Renal pelvis (tissue), 12 donors: ENCODE measurements at places on chromosomes 3 and 15. TPM values are rescaled to one million over a fixed set of nuclear protein-coding genes. Genes with fewer than 3 reads are reported as not detected.

Gene KLHL24
- polyA plus RNA-seq = 58.6 TPM

Gene ARPP21
- 1.8 TPM for polyA plus RNA-seq

Gene SPTSSB
- polyA plus RNA-seq = 4.1 TPM

Gene RTP3
- polyA plus RNA-seq = 0.06 TPM

Gene CFAP100
- 1.7 TPM for polyA plus RNA-seq

Gene AADAC
- 0.19 TPM for polyA plus RNA-seq

Gene PLSCR4
- 18.4 TPM for polyA plus RNA-seq

Gene SLC28A2
- polyA plus RNA-seq = 0.59 TPM

Gene GATM
- polyA plus RNA-seq = 245 TPM

Gene CD200R1
- polyA plus RNA-seq = 1.4 TPM

Gene RBP2
- 0.58 TPM for polyA plus RNA-seq

Gene LTK
- 2.0 TPM for polyA plus RNA-seq

Gene TTBK2
- 12.3 TPM for polyA plus RNA-seq

Gene KLF15
- 18.3 TPM for polyA plus RNA-seq

Gene PPARG
- 28.5 TPM for polyA plus RNA-seq

Gene PLA2G4E
- polyA plus RNA-seq = not detected

Gene UACA
- polyA plus RNA-seq = 102 TPM

Gene CRELD1
- polyA plus RNA-seq = 74.6 TPM

Gene TMEM266
- 15.2 TPM for polyA plus RNA-seq

Gene RGMA
- polyA plus RNA-seq = 12.2 TPM

Gene UCN2
- polyA plus RNA-seq = 0.51 TPM

Gene GOLGA6B
- not detected for polyA plus RNA-seq

Gene HGD
- polyA plus RNA-seq = 117 TPM

Gene HDC
- 0.71 TPM for polyA plus RNA-seq

Gene SLC2A2
- 11.0 TPM for polyA plus RNA-seq

Gene ZNF660
- polyA plus RNA-seq = 8.1 TPM

Gene STRA6
- polyA plus RNA-seq = 39.6 TPM

Gene EXOG
- 17.7 TPM for polyA plus RNA-seq

Gene MB21D2
- polyA plus RNA-seq = 18.6 TPM

Gene MAGI1
- polyA plus RNA-seq = 33.4 TPM

Gene GLDN
- 0.16 TPM for polyA plus RNA-seq

Gene PEX11A
- polyA plus RNA-seq = 20.6 TPM

Gene SCN11A
- 1.6 TPM for polyA plus RNA-seq

Gene SPSB4
- polyA plus RNA-seq = 14.6 TPM

Gene ZPLD1
- 0.41 TPM for polyA plus RNA-seq

Gene NCKIPSD
- 22.7 TPM for polyA plus RNA-seq

Gene MRPS22
- 60.3 TPM for polyA plus RNA-seq

Gene TMED3
- polyA plus RNA-seq = 62.1 TPM

Gene IL17RD
- 53.1 TPM for polyA plus RNA-seq

Gene GPR171
- polyA plus RNA-seq = not detected

Gene CHRNA7
- 13.2 TPM for polyA plus RNA-seq

Gene CORO2B
- polyA plus RNA-seq = 26.6 TPM

Gene GOLGA8O
- 0.73 TPM for polyA plus RNA-seq

Gene TRIM42
- not detected for polyA plus RNA-seq

Gene ZMYND10
- 3.4 TPM for polyA plus RNA-seq

Gene TRAK1
- polyA plus RNA-seq = 51.4 TPM

Gene KLHL6
- 1.7 TPM for polyA plus RNA-seq

Gene MAGEF1
- 100 TPM for polyA plus RNA-seq

Gene OR5K2
- 0.81 TPM for polyA plus RNA-seq

Gene FAM81A
- polyA plus RNA-seq = 26.7 TPM

Gene NPHP3
- 69.4 TPM for polyA plus RNA-seq

Gene PGBD4
- polyA plus RNA-seq = 1.7 TPM

Gene GPR62
- polyA plus RNA-seq = 0.77 TPM

Gene GOLGA6D
- 0.38 TPM for polyA plus RNA-seq

Gene GPR160
- 37.4 TPM for polyA plus RNA-seq
